ENCODE measurements at places on chromosomes 12 and 14.
A peak's percentile ranks its signal among the peaks of the same experiment; 100 is the strongest.

DNA sequence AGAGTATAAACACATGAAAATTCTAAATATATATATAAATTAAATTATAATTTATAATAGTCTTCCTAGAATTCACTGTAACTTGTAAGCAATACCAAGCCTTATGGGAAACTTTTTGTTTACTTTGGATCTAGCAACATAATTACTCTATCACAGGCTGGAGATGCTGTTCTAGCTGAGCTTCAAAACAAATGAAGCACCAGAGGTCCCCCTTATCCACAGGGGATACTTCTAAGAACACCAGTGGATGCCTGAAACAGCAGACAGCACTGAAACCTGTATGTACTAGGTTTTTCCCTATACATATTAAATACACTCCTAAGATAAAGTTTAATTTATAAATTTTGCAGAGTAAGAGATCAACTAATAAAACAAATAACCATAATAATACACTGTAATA, 96.6 kb downstream of the CDK17 start:
- no peak for DNase-seq

GRCh38 chr14:99156090-99156425, 115.9 kb downstream of the BCL11B start:
- DNase-seq: no peak

- DNase-seq: no peak
These were observed 27.2 kb downstream of the NOC4L start for GRCh38 chr12:132171293-132171967.

DNA sequence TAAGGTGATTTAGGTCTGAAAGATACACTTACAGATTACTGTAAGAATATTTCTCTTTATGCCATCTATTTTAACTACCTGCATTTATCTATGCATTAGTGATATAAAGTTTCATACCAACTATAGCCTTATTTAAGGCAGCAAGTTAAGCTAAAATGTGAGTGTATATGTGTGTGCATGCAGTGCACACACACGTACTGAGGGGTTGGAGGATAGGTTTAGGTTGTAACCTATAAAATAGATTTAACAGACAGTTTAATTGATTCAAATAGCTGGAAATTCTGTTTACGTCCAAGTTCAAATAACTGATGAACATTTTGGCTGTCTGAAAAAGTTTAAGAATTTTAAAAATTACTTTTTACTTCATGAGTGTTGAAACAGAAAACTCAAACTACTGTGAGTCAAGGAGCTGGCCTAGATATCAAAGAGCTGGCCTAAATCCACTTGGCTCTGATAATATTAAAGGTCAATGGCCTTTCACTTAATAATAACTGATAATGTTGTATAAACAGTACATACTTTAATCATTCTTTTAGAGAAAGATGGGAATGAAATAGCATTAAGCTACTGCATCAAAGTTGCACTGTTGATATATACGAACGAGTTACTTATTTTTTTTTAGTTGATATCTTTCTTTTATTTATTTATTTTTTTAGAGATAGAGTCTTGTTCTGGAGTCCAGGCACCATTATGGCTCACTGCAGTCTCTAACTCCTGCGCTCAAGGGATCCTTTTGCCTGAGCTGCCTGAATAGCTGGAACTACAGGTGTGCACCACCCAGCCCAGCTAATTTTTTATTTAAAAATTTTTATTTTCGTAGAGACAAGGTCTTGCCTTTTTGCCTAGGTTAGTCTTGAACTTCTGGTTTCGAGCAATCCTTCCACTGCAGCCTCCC, 13.8 kb upstream of the KCNJ8 start:
- no peak for DNase-seq

- no peak for DNase-seq
These were observed 117.3 kb downstream of the SLC2A13 start for GRCh38 chr12:39988574-39988973.

GRCh38 chr12:6038160-6038559, 86.3 kb downstream of the VWF start:
- peak; percentile 78 for DNase-seq

GRCh38 chr12:105090361-105090760, 6.1 kb upstream of the ALDH1L2 start:
- DNase-seq: no peak

- DNase-seq: no peak
These were observed 125.1 kb upstream of the TBX3 start for GRCh38 chr12:114809097-114809496.

GRCh38 chr12:131824450-131824849, 3.7 kb upstream of the MMP17 start:
- DNase-seq: no peak

GRCh38 chr14:96105089-96105925, 66.1 kb downstream of the C14orf132 start:
- no peak for DNase-seq

All from brain microvascular endothelial cell (primary cell).